Activated B cell treated with CpG ODN at 0.5 μM for 24 hours (primary cell): ENCODE measurements at places on chromosomes 5 and 9. TPM values are rescaled to one million over a fixed set of nuclear protein-coding genes. Genes with fewer than 3 reads are reported as not detected.

The EQTN gene
- total RNA-seq, result not detected in 2 replicates

The CDX1 gene
- total RNA-seq, result not detected in 2 replicates

DNA sequence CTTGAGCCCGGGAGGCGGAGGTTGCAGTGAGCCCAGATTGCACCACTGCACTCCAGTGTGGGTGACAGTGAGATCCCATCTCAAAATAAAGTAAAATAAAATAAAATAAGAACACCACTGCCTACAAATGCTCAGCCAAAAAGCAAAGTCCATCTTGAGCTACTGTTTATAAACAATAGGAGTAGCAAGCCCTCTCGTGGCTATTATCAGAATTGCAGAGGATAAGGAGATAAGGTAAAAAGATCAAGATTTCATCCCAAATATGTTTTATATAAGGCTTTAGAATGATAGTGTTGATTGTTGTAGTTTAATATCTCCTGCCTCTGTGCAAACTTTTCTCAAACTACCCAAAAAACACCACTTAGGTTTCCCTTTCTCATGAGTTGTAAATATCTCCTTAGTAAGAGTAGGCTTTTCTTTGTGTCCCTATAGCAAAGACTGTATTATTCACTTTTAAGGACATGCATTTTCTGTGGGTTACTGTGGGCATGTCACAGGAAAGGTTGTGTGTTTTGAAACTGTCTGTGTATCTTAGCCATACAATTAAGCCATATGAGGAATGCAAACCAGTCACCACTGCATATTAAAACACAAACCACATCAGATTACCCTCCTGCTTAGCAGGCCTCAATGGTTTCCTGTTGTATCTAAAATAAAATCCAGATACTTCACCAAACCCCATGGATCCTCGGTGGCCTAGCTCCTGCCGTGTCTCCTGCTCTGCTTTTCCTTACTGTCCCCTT lies 31.8 kb upstream of the CKS2 start:
- H3K4me3 ChIP-seq, result no peak overlapping the region
- H3K4me1 ChIP-seq, result peaks cover 2% of the 10 kb centered on the region
- H3K36me3 ChIP-seq, result peaks cover 4% of the 10 kb centered on the region

DNA sequence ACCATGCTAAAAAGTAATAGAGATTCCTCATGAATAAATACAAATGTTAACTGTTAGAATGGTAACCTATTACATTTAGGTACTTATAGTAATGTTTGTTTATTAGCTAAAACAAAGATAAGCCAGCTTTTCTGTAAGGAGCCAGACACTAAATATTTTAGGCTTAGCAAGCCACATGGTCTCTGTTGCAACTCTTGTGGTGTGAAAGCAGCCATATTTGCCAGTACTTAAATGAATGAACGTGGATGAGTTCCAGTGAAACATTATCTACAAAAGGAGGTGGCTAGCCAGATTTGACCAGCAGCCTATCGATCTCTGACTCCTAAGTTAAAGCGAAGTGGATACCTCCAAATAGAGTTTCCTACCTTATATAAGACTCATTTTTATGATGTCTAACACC lies 331.6 kb downstream of the CDH12 start:
- H3K27ac ChIP-seq, result no peak overlapping the region

DNA sequence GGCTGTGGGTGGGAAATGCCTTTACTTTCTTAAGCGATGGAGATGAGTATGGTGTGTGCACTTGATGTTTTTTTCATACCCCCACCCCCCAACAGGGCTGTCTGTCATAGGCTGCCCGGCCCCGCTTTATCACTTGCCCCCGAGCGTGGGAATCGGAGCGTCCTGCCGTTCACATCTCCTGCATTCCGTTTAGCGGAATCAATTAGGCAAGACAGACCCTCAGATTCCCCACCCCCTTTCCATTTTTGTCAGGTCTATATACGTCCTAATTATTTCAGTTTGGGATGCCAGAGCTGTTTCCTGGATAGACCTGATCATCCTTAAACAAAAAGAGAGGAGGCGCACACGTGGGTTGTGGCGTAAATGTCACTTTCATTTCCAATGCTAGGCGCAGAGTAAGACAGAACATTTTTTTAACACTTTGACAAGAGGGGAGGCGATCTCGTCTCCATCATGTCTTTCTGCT lies 217.2 kb downstream of the MEF2C start:
- H3K4me3 ChIP-seq, result no peak overlapping the region
- peaks cover 79% of the 10 kb centered on the region for H3K27me3 ChIP-seq
- no peak for DNase-seq
- peaks cover 1% of the 10 kb centered on the region for H3K36me3 ChIP-seq
- H3K4me1 ChIP-seq, result peaks cover 29% of the 10 kb centered on the region

GRCh38 chr9:93087971-93088655 lies 7.9 kb upstream of the CARD19 start:
- peaks cover 38% of the 10 kb centered on the region for H3K4me1 ChIP-seq
- no peak overlapping the region for H3K4me3 ChIP-seq
- no peak for DNase-seq

GRCh38 chr9:3809724-3810123 lies 283.9 kb upstream of the RFX3 start:
- H3K4me1 ChIP-seq, result no peaks in the 10 kb centered on the region
- no peak for DNase-seq
- no peaks in the 10 kb centered on the region for H3K36me3 ChIP-seq
- H3K4me3 ChIP-seq, result no peak overlapping the region

GRCh38 chr9:134629586-134630392 lies 11.8 kb upstream of the COL5A1 start:
- no peaks in the 10 kb centered on the region for H3K36me3 ChIP-seq
- no peaks in the 10 kb centered on the region for H3K4me1 ChIP-seq
- no peak overlapping the region for H3K4me3 ChIP-seq
- H3K27me3 ChIP-seq, result no peaks in the 10 kb centered on the region
- H3K27ac ChIP-seq, result no peak overlapping the region

DNA sequence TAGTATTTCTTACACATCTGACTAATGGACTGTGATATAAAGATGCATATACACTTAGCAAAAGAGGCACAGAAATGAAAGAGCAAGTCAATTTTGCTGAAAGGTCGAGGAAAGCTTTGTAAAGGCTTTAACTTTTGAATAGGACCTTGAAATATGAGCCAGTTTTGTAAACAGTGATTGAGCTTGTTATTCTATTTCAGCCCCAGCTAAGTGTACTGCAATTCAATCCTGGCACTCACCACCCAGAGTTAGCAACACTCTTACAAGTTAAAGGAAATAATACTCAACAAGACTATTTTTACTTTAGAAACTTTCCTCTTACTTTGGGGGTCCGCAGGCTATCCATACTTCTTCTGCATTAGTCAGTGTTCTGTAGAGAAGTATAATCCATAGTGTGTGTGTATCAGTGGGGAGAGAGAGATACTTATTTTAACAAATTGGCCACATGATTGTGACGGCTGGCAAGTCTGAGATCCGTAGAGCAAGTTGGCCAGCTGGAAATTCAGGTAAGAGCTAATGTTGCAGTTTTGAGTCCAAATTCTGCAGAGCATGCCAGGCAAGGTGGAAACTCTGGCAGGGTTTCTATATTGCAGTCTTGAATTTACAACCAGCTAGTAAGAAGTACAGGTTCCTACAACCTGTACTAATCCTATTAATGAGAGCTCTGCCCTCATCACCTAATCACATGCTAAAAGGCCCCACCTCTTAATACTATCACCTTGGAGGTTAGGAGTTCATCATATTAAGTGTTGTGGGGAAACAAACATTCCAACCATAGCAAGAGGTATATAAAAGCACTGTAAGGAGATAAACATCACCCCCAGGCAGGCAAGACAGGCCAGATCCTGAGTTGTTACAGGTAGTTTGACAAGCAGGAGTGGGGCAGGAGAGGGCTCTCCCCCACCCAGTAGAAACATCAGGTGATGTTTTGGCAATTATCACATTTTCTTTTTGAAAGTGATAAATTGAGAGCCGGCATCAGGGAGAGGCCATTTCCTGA lies 33.6 kb downstream of the IL7R start:
- H3K27me3 ChIP-seq, result no peaks in the 10 kb centered on the region
- no peak for DNase-seq
- H3K4me3 ChIP-seq, result no peak overlapping the region

DNA sequence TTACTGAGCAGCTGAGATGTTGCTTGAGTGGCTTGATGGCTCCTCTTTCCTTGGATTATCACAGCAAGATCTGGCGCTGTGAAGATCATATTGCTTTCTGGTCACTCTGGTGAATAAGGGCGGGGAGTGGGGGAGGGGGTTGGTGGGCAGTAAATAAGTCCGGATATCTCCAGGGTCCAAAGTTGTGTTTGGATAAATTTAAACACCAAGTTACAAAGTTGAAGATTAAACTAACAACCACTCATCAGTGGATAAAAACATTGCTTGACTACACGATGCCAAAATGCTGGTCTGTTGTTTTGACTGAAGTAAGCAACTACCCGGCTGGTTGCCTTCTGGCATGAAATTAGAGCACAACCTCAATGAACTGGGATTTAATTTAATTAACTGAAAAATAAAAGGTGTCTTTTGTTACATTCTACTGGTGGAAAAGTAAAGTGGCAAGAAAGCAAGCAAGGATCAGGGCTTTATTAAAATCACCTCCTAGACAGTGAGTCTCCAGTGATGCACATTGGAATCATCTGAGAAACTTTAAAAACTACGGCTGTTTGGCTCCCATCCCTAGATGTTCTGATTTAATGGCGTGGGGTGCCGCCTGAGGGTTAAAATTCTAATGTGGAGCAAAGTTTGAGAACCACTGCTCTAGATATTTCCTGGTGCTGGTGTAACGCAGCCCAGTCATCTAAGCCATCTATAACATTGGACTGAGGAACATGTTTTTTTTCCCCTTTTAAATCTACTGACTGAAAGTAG lies 86.7 kb upstream of the AGXT2 start:
- H3K4me1 ChIP-seq, result no peaks in the 10 kb centered on the region
- no peaks in the 10 kb centered on the region for H3K36me3 ChIP-seq
- no peak overlapping the region for H3K4me3 ChIP-seq
- H3K27ac ChIP-seq, result no peak overlapping the region
- no peak for DNase-seq
- peaks cover 6% of the 10 kb centered on the region for H3K27me3 ChIP-seq

GRCh38 chr5:169263591-169263990 lies 37.3 kb downstream of the SLIT3 start:
- H3K4me1 ChIP-seq, result no peaks in the 10 kb centered on the region
- H3K27ac ChIP-seq, result no peak overlapping the region
- no peak overlapping the region for H3K4me3 ChIP-seq
- no peak for DNase-seq

DNA sequence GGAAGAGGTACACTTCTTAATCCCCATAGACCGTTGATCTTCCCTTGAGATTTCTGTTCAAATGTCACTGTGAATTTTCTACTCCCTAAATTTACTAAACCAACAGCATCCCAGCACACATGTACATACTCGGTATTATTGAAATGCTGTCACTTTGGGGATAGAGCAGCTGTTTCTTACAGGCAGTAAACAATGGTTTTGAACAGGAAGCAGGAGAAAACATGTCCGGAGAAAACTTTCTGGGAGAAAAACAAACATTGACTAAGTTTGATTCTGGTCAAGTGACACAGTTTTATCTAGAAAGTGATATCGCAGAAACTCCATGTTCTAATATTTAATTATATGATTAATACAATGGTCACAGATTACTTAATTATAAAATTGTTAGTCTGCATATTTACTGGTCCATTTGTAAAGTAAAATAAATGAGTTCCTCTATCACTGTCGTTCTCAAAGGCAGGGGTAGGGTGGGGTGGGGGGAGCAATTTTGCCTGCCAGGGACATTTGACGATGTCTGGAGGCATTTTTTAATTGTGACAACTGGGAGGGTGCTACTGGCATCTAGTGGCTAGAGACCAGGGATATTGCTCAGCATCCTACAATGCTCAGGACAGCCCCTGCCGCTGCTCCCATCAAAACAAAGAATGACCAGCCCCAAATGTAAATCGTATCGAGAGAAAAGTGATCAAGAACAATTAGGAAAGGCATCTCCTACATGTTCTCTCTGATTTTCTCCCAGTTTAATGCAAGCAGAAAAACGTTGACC lies 12.2 kb downstream of the TAS2R1 start:
- H3K36me3 ChIP-seq, result no peaks in the 10 kb centered on the region
- H3K27ac ChIP-seq, result no peak overlapping the region
- DNase-seq, result no peak
- H3K4me1 ChIP-seq, result no peaks in the 10 kb centered on the region

DNA sequence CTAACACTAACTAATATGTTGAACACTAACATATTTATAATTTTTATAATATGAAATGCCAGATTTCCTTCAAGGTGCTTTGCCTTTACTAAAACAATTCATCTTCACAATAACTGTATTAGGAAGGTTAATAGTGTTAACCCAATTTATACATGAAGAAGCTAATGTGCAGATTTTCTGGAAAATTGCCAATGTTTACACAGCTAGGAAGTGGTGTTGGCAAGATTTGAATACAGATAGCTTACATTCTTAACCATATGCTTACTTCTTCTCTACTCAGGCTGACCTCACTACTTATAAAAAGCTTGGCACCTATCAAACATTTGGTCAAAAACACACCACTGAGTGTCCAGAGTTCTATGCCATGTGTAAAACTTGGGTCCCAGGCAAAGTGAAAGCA lies 445.4 kb upstream of the ITGA1 start:
- H3K27me3 ChIP-seq, result no peaks in the 10 kb centered on the region
- no peaks in the 10 kb centered on the region for H3K4me1 ChIP-seq
- H3K27ac ChIP-seq, result no peak overlapping the region
- DNase-seq, result no peak

GRCh38 chr5:81749561-81750307 lies 1.2 kb downstream of the SSBP2 start:
- H3K27me3 ChIP-seq, result no peaks in the 10 kb centered on the region
- H3K27ac ChIP-seq, result peak overlapping the region; percentile 97
- peak overlapping the region; percentile 95 for H3K4me3 ChIP-seq
- peaks cover 36% of the 10 kb centered on the region for H3K4me1 ChIP-seq

DNA sequence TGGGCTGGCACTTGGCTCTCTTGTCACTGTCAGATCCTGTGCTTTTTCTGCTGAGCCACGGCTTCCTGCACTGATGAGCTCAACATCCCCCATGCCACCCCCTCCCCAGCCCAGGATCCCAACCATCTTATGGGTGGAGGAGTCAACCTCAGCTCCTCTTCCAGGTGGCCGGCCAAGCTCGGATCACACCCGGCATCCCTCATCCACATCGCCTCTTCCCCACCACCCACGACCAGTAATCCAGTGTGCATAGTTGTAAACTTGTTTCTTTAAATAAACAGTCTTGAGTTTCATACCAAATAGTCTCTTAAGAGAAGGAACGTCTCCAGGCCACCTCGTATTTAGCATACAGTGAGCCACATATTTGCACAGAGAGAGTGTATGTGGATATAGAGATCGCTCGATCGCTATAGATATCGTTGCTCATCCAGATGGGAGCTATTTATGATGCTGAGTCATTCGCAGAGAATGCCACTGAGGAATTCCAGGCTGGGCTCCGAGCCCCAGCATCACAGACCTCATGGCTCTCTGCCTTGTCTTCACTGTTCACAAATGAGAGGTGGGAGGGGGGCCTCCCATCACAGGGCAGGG lies 61.8 kb upstream of the CPLX2 start:
- H3K27ac ChIP-seq, result no peak overlapping the region
- no peaks in the 10 kb centered on the region for H3K36me3 ChIP-seq
- no peak for DNase-seq
- H3K27me3 ChIP-seq, result peaks cover 26% of the 10 kb centered on the region
- no peaks in the 10 kb centered on the region for H3K4me1 ChIP-seq
